ENCODE measurements at places on chromosomes 3 and 15.

- DNase-seq: no peak
Measured at GRCh38 chr3:72161881-72162595, 377.1 kb upstream of the PROK2 start.

DNA sequence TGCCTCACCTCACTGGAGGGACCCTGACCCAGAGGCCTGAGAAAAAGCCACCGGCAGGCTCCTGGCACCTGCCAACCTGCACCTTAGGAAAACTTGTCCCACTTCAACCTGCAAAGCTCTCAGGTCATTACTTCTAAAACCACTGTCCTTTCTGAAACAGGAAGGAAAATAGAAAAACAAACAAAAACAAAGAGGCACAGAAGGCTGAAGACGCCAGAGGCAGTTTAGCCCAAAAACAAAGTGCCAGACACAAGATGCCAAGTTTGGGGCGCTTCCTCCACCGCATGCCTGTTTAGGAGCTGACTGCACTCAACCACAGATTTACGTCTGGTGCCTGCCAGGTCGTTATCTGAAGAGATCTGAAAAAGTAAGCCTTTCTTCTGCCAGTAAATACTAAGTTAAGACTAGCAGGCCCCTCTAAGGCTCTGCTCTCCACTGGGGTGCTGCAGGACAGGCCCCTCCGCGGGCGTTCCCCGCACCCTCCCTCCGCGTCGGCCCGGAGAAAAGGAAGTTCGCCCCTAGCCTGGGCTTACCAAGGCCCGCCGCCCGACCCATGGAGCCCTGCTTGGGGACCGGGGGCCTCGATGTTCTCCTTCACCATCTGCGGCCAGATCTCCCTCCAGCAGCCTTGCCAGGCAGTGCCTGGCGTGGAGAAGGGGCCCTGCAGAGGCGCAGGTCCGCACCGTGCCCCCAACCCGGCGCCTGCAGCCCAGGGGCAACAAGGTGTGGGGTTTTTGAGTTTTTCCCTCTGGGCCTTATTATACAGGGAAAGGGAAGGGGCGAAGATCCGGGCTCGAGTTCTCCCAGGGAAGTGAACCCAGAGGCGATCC lies 1.3 kb downstream of the GOLGA8A start:
- no peak for DNase-seq

DNA sequence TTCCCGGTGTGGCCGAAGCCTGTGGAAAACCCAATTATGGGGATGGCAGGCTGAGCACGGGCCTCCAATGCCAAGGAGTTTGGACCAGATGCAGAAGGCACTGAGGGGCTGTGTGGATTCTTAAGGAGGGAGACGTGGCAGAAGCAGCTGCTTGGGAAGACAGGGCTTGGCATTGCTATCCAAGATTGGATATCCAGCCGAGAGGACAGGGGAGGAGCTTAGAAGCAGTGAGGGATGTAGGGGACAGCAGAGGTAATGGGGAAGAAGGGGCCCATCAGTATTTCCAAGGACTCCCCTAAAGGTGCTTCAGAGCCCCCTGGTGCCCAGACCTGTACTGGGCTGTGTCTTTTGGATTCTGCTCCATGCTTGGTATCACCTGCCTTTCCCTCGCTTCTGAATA lies 112.8 kb upstream of the TLE3 start:
- DNase-seq: no peak

GRCh38 chr3:181739628-181740027 lies 27.9 kb downstream of the SOX2 start:
- DNase-seq: no peak

DNA sequence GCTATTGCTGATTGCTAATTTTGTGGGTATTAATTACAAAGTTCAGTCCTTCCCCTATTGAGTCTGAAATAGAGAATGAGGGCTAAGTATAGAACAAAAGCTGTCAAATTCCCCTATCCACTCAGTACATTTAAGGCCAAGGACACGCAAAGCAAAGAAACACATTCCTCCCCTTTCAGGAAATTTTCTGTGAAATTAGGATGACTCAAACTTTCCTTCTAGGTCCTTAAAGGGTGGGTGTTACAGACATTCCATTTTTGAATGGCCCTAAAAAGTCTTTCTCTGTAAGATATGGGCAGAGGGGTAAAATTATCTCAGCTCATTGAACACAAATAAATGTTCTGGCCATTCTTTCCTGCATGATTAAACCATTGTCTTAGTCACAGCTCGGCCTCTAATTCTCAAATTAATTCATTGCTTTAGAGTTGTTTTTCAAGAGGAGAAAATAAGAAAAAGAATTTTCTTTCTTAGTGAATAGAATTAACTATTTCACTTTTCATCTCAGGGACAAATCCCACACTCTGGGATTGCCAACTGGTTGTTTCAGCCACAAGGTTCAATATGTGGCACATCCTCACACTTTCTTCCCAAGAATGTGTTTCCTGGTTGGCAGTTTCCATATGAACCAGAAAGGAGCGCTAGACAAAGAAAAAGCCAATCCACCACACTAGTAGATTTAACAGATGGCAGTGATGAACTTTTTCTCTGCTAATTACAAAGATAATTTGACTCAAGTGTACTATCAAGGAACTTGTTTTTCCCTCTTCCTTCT lies 424.1 kb downstream of the ZNF385D start:
- peak; percentile 27 for DNase-seq

DNA sequence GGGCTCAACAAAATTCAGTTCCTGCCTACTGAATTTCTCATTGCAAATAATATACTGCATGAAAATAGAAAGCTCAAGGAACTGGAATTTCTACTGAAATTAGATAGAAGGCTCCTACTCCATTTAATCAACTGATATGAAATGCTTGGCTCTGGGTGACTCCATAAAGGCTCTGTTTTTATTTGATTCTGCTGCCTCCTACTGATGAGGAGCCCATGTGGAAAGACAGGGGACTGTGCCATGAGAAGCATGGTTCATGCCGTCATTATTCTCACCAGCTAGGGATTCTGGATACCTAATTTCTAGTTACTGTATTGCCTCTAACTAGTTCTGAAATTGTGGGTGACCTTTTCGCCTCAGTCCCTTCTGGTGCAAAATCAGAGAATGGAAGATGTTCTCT lies 366.2 kb upstream of the DPH6 start:
- no peak for DNase-seq

DNA sequence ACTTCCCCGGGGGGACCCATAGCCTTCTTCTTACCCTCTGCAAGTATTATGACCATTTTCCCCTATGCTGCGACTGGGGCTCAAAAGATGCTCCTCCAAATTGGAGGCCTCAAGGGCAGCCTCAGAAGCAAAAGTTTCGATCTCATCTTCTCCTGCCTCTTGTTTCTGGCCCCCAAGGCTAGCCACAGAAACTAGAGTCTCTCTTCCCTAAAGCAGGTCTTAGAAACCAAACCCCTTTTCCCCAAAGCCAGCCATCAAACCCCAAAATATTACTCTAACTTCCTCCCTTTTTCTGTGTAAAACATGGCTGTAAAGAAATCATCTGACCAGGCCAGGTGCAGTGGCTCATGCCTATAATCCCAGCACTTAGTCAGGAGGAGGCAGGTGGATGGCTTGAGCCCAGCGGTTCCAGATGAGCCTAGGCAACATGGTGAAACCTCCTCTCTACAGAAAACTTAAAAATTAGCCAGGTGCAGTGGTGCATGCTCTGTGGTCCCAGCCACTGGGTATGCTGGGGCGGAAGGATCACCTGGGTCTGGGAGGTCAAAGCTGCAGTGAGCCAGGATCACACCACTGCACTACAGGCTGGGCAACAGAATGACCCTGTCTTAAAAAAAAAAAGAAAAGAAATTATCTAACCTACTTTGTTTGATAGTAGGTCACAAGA lies 36.7 kb upstream of the MFGE8 start:
- DNase-seq: no peak

- DNase-seq: no peak
Measured at GRCh38 chr15:37898362-37898761, 36.1 kb upstream of the TMCO5A start.

GRCh38 chr3:143103652-143104051 lies 15.9 kb upstream of the CHST2 start:
- no peak for DNase-seq

DNA sequence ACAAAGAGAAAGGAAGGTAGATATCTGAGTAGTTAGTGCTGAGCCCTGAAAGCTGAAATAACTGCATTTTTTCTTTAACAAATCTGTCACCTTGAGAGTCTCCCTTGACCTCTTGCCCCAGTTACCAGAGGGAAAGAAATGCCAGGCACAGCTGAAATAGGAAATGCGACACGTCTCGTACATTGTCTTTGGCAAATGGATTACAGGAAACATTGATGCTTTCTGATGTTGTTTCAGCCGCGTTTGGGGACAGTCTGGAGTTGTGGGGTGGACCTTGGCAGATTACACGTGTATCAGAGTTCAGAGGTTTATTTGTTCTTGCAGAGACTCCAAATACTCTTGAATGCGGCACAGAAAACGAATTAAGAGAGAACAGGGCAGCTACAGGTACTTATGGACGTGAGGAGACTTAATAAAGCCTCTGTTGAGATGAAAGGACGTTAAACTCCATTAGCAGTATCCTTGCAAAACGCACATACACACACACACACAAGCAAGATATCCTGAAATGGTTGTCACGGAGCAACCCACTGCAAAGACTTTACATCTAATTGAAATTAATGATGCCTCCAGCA lies 272.8 kb upstream of the RORA start:
- no peak for DNase-seq

- DNase-seq: peak; percentile 60
Measured at GRCh38 chr15:70765504-70766281, 2.3 kb upstream of the UACA start.

- DNase-seq: peak; percentile 80
Measured at GRCh38 chr3:17643691-17644090, 98.7 kb downstream of the TBC1D5 start.

GRCh38 chr15:101520395-101520794 lies 30.9 kb upstream of the PCSK6 start:
- no peak for DNase-seq

- DNase-seq: no peak
Measured at GRCh38 chr15:88707771-88708654, 69.2 kb downstream of the ISG20 start.

GRCh38 chr3:69085833-69086722 lies 1.3 kb downstream of the ARL6IP5 start:
- DNase-seq: peak; percentile 62

DNA sequence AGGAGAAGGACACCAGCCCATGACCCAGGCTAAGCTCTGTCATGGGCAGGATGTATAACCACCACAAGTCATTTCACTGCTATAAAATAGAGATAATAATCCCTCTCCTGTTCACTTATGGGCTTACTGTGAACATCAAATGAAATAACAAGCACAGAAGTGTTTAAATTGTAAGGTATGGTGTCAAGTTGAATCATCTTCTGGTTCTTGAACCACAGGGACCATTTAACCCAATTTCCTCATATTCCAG lies 44.3 kb upstream of the TLE3 start:
- no peak for DNase-seq

- DNase-seq: no peak
Measured at GRCh38 chr3:101825904-101826445, 23.3 kb upstream of the NFKBIZ start.

DNA sequence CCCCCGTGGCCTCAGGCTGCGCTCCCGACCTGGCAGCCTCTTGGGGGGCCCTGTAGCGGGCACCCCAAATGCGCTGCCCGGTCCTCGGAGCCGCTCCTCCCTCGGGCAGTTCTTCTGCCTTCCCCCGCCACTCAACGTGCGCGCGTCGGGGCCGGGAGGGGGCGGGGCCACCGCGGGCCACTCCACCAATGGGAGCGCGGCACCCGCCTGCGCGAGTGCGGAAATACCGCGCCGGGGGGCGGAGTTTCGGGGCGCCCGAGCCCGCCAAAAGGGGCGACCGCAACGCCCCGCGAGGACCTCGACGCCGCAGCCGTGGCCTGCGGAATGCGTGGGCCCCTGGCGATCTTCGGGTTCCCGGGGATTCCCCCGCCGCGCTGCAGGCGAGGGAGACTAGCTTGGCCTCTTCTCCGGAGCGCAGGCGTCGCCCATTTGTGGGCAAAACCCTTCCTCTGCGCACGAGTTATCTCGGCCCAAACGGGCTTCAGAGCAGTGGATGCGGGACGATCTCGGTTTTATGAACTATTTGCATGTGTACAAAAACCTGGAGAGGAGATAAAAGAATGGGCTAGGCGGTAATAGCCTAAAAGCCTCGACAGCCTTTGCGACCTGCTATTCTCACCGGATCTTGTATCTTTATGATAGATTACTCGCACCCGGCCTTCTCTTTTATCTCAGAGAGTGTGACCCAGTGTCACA lies at the start of gene TASOR:
Gene TASOR (minus strand): TSS at position 144 of the 696 bp plus-strand sequence. CDS start 259 bp downstream, outside the sequence.
- DNase-seq: peak; percentile 3

DNA sequence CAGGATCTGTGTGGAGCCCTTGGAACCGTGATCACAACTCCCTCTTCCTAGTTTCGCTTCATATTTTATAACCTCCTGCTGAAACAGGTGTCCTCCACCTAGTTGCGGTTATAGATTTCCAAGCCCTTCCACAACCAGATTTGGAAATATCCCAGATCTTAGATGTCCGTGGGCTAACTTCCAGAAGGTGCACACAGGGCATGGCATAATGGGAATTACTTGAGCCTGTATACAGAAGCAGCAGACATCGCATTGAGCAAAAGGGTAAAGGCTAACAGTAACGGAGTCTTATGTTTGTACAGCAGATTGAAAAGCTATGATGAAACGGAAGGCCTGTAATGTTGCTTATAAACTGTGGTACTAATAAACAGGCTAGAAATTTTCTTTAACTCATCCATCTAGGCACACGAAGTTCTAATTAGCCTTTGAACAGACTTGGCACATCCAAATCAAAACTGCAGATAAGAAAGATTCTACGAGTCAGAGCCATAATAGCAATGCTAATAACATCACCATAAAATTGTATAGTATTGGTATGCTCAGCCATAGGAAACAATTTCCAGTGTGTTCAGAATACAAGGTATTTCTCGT lies 1.2 kb upstream of the USF3 start:
- no peak for DNase-seq

GRCh38 chr3:194380326-194380725 lies 10.8 kb upstream of the LRRC15 start:
- no peak for DNase-seq

GRCh38 chr3:119819806-119820205 lies 37.9 kb downstream of the NR1I2 start:
- DNase-seq: no peak

DNA sequence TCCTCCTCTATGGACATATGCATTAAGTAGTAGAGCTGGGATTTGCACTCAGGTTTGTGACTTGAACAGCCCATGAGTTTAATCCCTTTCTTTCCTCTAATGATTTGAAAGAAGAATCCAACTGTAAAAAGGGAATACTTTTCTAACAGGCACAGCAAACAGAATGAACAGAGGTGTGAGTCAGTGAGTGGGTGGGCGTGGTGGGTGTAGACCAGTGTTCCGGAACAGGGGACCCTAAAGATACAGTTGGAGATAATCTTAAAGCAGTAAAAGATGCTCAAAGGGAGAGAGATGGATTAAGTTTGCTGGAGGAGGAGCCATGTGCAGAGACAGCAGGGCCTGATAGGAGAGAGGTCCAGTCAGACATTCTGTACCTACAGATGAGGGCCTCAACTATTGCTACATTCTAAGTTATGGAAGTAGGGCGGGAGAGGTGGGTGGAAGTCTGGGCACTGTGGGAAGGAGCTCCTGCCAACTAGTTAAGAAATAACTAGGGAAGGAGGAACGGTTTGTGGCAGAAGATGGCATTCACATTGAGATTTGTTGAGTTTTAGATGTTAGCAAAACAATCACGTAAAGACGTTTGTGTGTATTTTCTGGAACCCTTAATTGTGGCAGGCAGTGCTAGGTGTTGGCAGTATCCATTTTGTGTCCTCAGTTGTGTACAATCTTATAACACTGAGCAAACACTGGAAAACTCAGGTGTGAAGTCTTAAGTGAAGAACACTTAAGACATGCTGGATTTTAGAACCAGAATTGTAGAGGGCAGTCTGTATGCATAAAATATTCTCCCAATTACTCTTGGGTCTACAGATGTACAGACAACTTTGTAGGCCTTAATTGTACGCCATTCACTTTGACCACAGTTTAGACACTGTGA lies 511.0 kb downstream of the GRM7 start:
- no peak for DNase-seq
